Activated CD4-positive, alpha-beta memory T cell treated with anti-CD3 and anti-CD28 coated beads, Interleukin-2, amount 10 ng/mL, durations not matched to agents 7 days and 5 days (primary cell): ENCODE measurements at places on chromosomes 6 and 20. TPM values are rescaled to one million over a fixed set of nuclear protein-coding genes. Genes with fewer than 3 reads are reported as not detected.
A peak's percentile ranks its signal among the peaks of the same experiment; 100 is the strongest.

DNA sequence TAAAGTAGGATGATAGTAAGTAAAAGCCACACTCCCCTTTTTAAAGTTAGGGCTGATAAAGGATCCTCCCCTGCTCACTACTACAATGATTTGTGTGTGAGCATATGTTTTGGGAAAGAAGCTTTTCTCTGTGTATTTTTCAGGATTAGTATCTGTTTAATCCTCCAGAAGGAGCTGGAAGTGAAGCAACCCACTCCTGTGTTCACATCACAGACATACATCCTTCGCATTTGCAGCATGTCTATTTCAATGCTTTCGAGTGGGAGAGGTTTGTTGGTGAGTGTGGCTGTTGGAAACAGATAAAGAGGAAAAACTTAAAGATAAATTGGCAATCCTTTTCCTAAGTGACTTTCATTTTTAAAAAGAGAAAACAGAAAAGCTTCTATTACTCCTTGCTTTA is 31.6 kb upstream of the RGS17 start:
- H3K4me3 ChIP-seq: no peak overlapping the region
- no peaks in the 10 kb centered on the region for H3K4me1 ChIP-seq
- no peak overlapping the region for H3K27ac ChIP-seq
- H3K27me3 ChIP-seq: no peaks in the 10 kb centered on the region
- no peak for DNase-seq

DNA sequence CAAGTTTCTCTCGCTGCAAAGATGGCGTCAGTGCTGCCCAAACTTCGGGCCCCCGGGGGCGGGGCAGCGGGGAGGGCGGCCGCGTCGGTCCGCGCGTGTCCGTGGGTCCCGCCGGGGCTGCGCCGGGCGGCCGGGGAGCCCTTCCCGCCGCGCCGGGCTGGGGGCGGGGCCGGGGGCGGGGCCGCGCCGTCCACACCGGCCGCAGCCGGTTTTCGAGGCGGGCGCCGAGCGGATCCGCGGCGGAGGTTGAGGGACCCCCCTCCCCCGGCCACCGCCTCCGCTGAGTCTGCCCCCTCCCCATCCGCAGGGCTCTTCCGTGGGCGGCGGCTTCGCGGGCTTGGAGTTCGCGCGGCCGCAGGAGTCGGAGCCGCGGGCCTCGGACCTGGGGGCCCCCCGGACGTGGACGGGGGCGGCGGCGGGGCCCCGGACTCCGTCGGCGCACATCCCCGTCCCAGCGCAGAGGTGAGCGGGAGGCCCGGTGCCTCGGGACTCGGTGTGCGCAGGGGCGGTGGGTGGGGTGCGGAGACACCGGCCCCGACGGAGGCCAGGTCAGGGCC is 572 bp downstream of the SLC2A4RG start:
- peak; percentile 66 for DNase-seq
- H3K27me3 ChIP-seq: no peaks in the 10 kb centered on the region
- peak overlapping the region; percentile 62 for H3K4me3 ChIP-seq
- peak overlapping the region; percentile 16 for H3K27ac ChIP-seq
- H3K36me3 ChIP-seq: peaks cover 21% of the 10 kb centered on the region
- H3K4me1 ChIP-seq: peaks cover 18% of the 10 kb centered on the region

DNA sequence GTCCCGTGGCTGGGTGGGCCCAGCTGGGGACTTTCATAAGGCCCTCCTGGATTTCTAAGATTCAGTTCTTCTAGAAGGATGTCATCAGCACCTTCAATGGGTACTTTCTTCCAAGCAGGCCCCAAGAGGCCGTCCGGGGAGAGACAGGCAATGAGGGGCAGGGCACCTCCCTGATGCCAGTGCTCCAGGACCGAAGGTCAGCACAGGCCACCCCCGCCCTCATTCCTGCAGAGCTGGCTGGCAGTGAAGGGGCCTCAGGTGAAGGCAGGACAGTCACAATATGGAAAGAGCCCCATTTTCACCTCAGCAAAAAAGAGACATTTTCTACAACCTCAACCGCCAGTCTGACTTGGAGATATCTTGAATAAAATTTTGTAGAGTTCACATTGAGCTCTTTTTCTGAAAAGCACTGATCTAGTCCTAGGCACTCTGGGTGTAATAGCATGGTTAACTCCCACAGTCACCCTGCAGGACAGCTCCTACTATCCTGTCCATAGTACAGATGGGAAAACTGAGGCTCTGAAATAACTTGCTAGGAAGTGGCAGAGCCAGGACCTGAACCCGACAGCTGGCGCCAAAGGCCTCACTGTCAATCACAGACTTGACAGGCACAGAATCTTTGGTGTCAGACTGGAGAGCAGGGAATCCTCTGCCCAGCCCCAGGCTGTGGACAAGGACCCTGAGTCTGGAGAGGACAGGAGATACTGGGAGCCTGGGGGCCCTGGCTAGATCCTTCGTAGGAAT is 50.3 kb downstream of the RRBP1 start:
- no peak for DNase-seq
- no peaks in the 10 kb centered on the region for H3K4me1 ChIP-seq
- H3K27me3 ChIP-seq: no peaks in the 10 kb centered on the region
- no peak overlapping the region for H3K4me3 ChIP-seq
- H3K36me3 ChIP-seq: peaks cover 43% of the 10 kb centered on the region

SRMS gene
- not detected for total RNA-seq

FAM83C gene
- total RNA-seq: not detected

GRCh38 chr6:133198725-133199124 is 42.4 kb upstream of the EYA4 start:
- H3K36me3 ChIP-seq: no peaks in the 10 kb centered on the region
- DNase-seq: no peak

- H3K27me3 ChIP-seq: peaks cover 43% of the 10 kb centered on the region
- no peak for DNase-seq
- peaks cover 10% of the 10 kb centered on the region for H3K4me1 ChIP-seq
- H3K36me3 ChIP-seq: no peaks in the 10 kb centered on the region
- H3K4me3 ChIP-seq: no peak overlapping the region
- H3K27ac ChIP-seq: no peak overlapping the region
These were observed 4.2 kb downstream of the BEND6 start for GRCh38 chr6:56959094-56959493.

GRCh38 chr6:162862462-162862861 is 134.7 kb downstream of the PACRG start:
- no peaks in the 10 kb centered on the region for H3K27me3 ChIP-seq
- H3K36me3 ChIP-seq: no peaks in the 10 kb centered on the region
- DNase-seq: no peak
- H3K4me1 ChIP-seq: no peaks in the 10 kb centered on the region

- peak overlapping the region; percentile 99 for H3K27ac ChIP-seq
- DNase-seq: peak; percentile 25
- H3K36me3 ChIP-seq: peaks cover 33% of the 10 kb centered on the region
- no peaks in the 10 kb centered on the region for H3K27me3 ChIP-seq
- H3K4me3 ChIP-seq: peak overlapping the region; percentile 100
- H3K4me1 ChIP-seq: peaks cover 22% of the 10 kb centered on the region
These were observed 931 bp downstream of the UFL1 start for GRCh38 chr6:96522465-96523009.

DNA sequence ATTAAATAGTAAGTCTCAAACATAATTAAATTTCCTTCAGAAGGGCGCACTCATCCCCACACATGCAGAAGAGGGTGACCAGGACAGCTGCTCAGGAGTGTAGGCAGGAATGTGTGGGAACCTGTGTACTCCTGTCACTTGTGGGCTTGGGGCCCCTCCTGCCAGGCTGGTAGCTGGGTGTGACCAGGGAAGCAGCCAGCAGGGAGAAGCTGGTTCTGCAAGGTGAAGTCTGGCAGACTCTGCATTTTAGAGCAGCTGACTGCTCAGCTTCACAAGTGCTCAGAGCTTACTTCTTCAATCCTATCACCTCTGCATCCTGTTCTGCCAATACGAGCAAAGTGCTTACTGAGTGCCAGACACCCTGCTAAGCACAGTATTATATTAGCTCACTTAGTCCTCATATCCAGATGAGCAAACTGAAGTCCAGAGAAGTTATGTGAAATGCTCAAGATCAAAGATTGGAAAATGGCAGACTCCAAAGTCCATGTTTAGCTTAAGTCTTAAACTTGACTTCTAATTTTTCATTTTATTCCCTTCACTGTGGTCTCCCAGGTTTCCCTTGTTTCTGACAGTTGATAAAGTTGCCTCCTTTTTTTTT is 27.9 kb downstream of the ELMO2 start:
- H3K4me3 ChIP-seq: no peak overlapping the region
- no peaks in the 10 kb centered on the region for H3K4me1 ChIP-seq
- H3K36me3 ChIP-seq: peaks cover 82% of the 10 kb centered on the region
- no peak for DNase-seq

- no peak overlapping the region for H3K4me3 ChIP-seq
- H3K27ac ChIP-seq: no peak overlapping the region
- DNase-seq: no peak
- H3K4me1 ChIP-seq: no peaks in the 10 kb centered on the region
- H3K36me3 ChIP-seq: no peaks in the 10 kb centered on the region
These were observed 29.6 kb downstream of the MLIP start for GRCh38 chr6:54140811-54141210.

DNA sequence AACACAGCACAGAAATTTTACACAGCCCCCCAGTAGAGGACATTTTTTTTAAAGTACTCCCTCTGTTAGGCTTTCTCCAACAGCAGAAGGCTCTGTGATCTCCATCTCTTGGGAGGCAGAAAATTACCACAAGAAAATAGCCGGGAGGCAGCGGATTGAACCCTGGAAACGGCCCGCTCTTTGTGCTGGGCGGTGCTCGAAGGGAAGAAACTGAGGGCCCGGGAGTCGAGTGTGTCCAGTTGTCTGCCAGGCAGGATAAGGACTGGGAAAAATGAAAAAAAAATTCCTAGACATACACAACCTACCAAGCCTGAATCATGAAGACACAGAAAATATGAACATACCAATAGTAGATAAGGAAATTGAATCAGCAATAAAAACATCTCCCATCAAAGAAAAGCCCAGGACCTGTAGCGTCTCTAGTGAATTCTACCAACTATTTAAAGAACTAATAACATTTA is 31.5 kb downstream of the POM121L2 start:
- H3K27ac ChIP-seq: no peak overlapping the region
- DNase-seq: no peak
- H3K27me3 ChIP-seq: peaks cover 68% of the 10 kb centered on the region
- peak overlapping the region; percentile 1 for H3K4me3 ChIP-seq
- H3K4me1 ChIP-seq: peaks cover 14% of the 10 kb centered on the region
- peaks cover 19% of the 10 kb centered on the region for H3K36me3 ChIP-seq

EDN1 gene
- total RNA-seq: not detected

GRCh38 chr20:64161356-64162238 is 2.7 kb upstream of the MYT1 start:
- no peak overlapping the region for H3K4me3 ChIP-seq
- H3K27me3 ChIP-seq: peaks cover 45% of the 10 kb centered on the region
- no peak overlapping the region for H3K27ac ChIP-seq
